ENCODE measurements at places on chromosomes 12 and 14.
A peak's percentile ranks its signal among the peaks of the same experiment; 100 is the strongest.

DNA sequence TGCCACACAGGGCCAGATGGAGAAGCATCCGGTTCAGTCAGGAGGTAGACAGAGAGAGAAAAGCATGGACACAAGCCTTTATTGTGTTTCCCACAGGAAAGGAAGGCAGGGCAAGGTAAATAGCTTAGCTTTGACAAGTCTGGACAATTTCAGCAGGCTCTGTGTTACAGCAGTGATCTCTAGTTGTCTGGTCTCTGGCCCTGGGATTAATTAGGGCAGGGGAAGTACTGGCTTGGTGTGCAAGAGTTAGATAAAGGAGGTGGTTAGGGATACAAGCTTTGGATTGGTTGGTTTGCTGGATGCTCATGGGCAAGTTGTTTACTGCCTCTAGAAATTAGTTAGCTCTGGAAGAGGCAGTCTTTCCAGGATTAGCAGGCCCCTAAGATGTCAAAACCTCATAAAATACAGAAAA, 15.1 kb upstream of the NGDN start:
- DNase-seq: no peak

DNA sequence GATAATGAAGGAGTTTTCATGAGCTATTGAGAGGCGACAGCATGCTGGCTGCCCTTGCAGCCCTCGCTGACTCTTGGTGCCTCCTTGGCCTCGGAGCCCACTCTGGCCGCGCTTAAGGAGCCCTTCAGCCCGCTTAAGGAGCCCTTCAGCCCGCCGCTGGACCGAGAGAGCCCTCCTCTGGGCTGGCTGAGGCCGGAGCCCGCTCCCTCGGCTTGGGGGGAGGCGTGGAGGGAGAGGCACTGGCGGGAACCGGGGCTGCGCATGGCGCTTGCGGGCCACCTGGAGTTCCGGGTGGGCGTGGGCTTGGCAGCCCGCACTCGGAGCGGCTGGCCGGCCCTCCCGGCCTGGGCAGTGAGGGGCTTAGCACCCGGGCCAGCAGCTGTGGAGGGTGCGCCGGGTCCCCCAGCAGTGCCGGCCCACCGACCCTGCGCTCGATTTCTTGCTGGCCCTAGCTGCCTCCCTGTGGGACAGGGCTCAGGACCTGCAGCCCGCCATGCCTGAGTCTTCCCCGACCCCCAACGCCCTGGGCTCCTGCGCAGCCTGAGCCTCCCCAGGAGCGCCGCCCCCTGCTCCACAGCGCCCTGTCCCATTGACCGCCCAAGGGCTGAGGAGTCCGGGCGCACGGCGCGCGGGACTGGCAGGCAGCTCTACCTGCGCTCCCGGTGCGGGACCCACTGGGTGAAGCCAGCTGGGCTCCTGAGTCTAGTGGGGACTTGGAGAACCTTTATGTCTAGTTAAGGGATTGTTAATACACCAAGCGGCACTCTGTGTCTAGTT, 20.1 kb upstream of the PAWR start:
- DNase-seq: no peak

DNA sequence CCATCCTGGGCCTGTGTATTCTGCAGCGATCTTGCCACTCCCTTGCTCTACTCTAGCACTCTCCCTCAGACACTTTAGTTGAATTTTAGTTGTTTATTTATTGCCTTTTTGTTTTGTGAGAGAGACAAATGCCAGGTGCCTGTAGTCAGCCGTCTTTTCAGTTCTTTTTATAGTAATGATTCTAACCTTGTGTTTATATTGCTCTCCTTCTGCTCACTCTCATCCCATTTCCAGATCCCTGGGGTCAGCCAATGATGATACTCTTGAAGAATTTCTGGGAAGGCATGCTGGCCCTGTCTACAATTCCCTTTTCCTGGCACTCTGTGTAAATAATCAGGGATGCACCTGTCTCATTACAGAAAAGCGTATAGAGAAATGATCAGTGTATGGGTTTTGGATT, 334.1 kb upstream of the MIS18BP1 start:
- DNase-seq: no peak

GRCh38 chr14:63134801-63135200, 69.4 kb upstream of the RHOJ start:
- no peak for DNase-seq

GRCh38 chr12:57775563-57776246, 3.3 kb downstream of the EEF1AKMT3 start:
- no peak for DNase-seq

DNA sequence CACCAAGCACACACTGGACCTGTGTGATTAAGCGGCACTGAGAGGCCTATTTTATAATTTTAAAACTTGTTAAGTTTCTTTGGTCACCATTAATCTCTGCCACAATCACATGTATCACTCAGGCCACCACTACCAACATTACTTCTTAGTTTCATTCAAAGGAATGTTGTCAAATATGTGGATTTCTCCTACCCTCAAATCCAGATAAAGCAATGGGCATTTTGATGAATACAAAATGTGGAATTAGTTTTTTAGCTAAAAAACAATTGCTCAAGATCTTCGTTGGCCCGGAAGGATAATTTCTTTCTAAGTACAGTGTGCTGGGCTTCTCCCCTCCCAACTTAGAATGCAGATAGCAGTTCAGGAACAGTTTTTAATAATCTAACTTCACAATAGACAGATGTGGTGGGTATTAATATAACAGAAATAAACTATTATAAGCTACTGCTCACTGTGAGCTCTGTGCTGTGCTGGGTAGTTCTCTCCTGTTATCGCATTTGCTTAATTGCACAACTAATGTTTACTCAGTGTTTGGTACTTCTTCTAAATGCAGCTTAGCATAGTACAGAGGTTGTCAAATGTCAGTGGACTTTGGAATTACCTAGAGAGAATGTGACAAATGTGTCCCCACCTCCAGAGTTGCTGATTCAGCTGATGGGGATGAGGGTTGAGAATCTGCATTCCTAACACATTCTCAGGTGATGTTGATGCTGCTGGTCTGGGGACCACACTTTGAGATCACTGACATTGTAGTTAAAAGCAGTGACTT, 266.7 kb upstream of the AMIGO2 start:
- DNase-seq: peak; percentile 34

GRCh38 chr12:132620899-132621656, 2.5 kb downstream of the P2RX2 start:
- no peak for DNase-seq

- no peak for DNase-seq
Observed at GRCh38 chr12:32776258-32776657, 20.6 kb upstream of the YARS2 start.

DNA sequence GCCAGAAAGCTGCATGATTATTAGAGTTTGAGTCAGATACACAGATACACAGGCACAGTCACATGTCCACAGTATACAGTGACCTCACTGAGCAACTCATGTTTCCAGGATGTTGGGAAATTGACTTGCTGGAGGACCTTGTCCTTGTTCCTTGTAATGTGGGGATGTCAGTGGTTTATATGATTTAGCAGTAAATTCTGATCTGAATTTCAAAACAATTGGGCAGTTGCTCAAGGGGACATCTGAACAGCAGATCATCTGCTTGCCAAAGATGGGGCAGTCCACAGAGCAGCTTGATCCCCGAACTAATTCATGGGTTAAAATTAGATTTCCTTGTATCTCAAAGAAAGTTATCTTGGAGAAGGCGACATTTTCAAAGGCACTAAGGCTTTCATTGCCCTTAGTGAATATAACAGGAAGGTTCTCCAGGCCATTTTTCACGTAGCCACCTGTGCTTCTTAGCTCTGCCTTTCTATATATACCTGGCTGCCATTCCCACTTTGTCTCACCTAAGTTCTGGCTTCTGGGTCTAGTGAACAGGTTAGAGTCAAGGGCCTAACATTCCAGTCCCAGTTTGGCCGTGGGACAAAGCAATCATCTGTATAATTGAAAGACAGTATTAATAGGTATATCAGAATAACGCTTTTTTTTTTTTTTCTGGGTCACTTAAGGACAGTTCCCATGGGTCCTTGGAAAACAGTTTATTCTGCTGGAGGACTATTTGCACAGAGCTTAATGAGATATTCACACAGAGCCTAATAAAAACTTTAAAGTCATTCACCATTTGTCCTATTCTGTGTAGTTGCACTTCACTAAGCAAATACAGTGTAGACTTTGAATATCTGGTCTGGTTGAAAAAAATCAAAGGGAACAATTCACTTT, 64.9 kb upstream of the STRN3 start:
- DNase-seq: peak; percentile 93

GRCh38 chr12:7542046-7542445, 38.5 kb upstream of the CD163 start:
- no peak for DNase-seq

- DNase-seq: no peak
Observed at GRCh38 chr14:79293482-79294177, 917.7 kb downstream of the DIO2 start.

- no peak for DNase-seq
Observed at GRCh38 chr12:111720457-111720856, 34.6 kb downstream of the ACAD10 start.

DNA sequence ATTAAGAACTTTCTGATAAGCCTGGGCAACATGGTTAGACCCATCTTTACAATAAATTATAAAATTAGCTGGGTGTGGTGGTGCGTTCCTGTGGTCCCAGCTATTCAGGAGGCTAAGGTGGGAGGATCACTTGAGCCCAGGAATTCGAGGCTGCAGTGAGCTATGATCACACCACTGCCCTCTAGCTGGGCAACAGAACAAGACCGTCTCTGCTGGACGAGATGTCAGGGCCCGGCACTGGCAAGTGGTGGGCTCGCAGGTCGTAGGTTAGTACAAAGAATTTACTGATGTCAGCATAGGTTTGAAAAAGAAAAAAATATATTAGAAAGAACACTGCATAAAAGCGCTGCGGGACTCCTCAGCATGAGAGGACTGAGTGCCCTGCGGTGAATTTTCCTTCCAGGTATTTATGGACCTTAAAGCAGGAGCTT, 15.7 kb upstream of the VSIG10 start:
- DNase-seq: no peak

DNA sequence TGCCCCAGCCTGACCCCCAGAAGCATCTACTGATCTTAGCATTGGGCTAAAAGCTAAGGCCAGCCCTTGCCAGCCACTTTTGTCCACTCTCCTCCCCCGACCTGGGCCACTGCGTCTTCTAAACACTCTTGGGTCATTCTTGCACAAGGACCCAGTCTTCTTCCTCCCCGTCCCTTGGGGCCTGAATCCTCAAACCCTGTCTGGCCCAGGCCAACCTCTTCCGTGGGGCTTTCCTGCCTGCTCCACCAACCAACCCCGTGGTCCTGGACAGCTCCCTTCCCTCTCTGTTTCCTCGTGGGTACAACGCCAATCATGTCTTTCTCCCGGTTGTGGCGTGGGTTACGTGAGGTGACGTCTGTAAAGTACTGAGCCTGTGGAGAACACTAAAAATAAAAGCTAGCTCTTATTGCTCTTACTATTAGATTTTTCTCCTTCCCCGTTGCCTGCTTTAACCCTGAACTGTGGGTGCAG, 21.5 kb downstream of the FAM222A start:
- no peak for DNase-seq

Data from AG10803 (cell line).